ENCODE measurements at places on chromosomes 6 and 20. TPM values are rescaled to one million over a fixed set of nuclear protein-coding genes. Genes with fewer than 3 reads are reported as not detected.

The CNKSR3 gene
- 2.2 TPM for total RNA-seq

The ARG1 gene
- total RNA-seq: not detected

The RSPO3 gene
- total RNA-seq: 5.7 TPM

The STX11 gene
- total RNA-seq: not detected

The KCNK15 gene
- 17.9 TPM for total RNA-seq

The KIAA1755 gene
- not detected for total RNA-seq

The MMP24 gene
- total RNA-seq: 113 TPM

The VGLL2 gene
- total RNA-seq: not detected

The MPIG6B gene
- not detected for total RNA-seq

The POPDC3 gene
- 36.4 TPM for total RNA-seq

The ZNF322 gene
- 26.5 TPM for total RNA-seq

The PSORS1C2 gene
- total RNA-seq: not detected

The BACH2 gene
- total RNA-seq: 0.71 TPM

The TCP11 gene
- not detected for total RNA-seq

The PLCB4 gene
- 2.4 TPM for total RNA-seq

The OR2H1 gene
- total RNA-seq: not detected

The C6orf15 gene
- not detected for total RNA-seq

The PDRG1 gene
- total RNA-seq: 50.9 TPM

The PGBD1 gene
- total RNA-seq: 10.8 TPM

The FABP7 gene
- not detected for total RNA-seq

The XKR7 gene
- total RNA-seq: 6.8 TPM

The LY6G6C gene
- total RNA-seq: not detected

The BCAS1 gene
- under 0.01 TPM for total RNA-seq

The BHLHE23 gene
- not detected for total RNA-seq

The VTA1 gene
- 71.1 TPM for total RNA-seq

The EMILIN3 gene
- 0.71 TPM for total RNA-seq

The DDO gene
- not detected for total RNA-seq

The ANGPT4 gene
- not detected for total RNA-seq

The FGD2 gene
- total RNA-seq: 0.55 TPM

The FAM229B gene
- 5.0 TPM for total RNA-seq
